ENCODE measurements at places on chromosomes 7 and 10.

DNA sequence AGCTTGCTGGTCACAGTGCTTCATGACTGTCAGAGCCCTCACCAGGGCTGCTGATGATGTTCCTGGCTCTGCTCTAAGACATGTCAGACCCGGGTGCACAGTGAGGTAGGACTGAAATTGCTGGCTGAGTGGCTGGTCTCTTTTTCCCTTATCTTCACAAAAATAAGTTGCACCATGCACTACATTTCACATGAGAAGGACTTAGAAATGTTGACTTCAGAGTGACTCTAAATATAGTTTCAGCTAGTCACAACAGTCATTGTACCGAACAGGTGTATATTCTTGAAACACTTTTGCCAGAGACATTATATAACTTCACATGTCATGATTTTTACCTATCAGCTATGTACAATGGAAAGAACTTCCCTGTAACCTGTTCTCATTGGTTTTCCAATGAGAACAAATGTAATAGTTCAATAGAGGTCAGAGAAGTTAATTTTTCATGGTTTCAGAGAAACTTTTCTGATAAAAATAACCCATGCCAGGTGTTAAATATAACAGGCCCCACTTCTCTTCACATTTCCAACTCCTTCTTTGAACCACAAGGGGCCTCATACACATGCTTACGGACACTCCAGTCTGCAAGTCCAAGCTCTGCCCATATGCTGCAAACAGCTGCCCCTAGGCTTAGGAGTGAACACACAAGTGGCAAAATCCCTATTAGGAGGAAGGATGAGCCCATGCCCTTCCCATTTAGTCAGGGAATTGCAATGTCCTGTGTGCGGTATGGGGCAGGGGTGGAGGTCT lies 115.6 kb downstream of the CDK6 start:
- DNase-seq, result no peak

- no peak for DNase-seq
Observed at GRCh38 chr7:42964849-42965805, 33.0 kb downstream of the MRPL32 start.

GRCh38 chr7:2025188-2025587 lies 207.6 kb downstream of the MAD1L1 start:
- no peak for DNase-seq

DNA sequence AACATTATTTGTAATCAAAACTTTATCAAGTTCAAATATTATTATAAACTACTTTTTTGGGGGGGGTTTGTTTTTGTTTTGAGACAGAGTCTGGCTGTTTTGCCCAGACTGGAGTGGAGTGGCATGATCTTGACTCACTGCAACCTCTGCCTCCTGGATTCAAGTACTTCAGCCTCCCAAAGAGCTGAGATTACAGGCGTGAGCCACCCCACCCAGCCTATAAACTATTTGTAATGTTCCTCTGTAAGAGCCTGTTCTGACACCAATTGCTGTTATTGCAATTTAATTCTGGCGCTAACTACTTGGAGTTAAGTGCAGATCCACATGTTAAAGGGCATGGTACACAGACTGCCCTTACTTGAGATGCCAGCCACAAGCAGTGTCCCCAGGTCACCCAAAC lies 478.1 kb upstream of the NRP1 start:
- DNase-seq, result no peak

GRCh38 chr7:64314566-64314965 lies 805 bp downstream of the ZNF736 start:
- no peak for DNase-seq

- no peak for DNase-seq
Observed at GRCh38 chr7:17307558-17307957, 9.1 kb downstream of the AHR start.

DNA sequence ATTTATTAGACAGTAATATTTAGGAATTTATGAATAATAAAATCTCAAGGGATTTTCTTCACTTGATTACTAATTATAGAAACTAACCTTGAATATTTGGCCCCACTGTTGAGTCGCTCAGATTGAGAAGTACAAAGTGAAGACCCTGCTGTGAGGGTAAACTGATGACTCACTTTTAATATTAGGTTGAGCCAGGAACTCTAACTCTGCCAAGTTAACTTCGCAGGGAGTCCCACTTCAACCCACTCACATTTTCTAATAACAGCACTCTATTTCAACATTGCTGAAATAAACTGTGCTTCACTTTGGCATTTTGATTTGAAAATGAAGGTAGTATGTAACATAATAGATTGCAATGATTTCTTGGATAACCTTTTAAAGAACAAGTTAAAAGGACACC lies 200.7 kb downstream of the POLR1F start:
- DNase-seq, result no peak

- no peak for DNase-seq
Observed at GRCh38 chr10:4835494-4835918, 9.5 kb downstream of the AKR1E2 start.

DNA sequence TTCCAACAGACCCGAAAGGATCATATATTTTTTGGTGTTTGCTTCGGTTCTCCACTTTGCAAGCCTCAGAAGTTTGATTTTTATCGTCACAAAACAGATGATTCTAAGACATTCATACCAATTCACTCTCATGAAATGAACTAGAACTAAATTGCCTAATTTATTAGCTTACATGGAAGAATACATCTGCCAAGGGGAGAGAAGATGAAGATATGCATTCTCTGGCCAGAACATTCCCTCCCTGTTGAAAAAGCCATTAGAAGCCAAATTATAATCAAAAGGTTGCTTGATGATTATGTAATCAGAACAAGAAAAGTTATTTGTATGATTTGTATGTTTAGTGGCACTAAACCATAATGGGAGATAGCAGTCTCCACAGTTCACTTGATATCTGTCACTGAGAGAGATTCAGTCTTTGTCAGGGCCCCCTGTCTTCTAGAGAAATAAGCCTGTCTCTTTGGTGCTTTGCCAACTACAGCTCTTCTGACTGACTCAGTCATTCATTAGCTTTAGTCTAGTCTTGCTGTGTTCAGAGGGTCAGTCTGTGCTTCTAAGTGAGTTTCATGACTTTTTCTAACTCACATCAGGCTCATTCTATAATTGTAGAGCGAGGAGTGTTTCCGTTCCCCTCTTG lies 95.3 kb upstream of the GNAI1 start:
- no peak for DNase-seq

DNA sequence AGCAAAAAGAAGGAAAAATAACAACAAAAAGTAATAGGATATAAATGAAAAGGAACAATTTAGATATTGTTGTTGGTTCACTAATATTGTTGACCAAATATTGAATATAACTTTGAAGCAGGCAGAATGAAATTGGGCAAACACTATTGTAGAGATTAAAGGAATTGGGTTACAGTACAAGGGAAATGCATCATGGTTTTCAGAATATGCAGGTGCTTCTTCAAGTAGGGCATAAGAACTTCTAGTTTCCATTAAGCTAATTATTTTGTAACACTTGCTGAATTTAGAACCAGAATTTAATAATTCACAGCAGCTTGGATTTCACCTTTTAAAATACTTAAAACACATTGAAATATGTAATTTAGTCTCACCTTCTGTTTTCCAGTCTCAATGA lies 36.5 kb downstream of the RPA3 start:
- DNase-seq, result no peak

DNA sequence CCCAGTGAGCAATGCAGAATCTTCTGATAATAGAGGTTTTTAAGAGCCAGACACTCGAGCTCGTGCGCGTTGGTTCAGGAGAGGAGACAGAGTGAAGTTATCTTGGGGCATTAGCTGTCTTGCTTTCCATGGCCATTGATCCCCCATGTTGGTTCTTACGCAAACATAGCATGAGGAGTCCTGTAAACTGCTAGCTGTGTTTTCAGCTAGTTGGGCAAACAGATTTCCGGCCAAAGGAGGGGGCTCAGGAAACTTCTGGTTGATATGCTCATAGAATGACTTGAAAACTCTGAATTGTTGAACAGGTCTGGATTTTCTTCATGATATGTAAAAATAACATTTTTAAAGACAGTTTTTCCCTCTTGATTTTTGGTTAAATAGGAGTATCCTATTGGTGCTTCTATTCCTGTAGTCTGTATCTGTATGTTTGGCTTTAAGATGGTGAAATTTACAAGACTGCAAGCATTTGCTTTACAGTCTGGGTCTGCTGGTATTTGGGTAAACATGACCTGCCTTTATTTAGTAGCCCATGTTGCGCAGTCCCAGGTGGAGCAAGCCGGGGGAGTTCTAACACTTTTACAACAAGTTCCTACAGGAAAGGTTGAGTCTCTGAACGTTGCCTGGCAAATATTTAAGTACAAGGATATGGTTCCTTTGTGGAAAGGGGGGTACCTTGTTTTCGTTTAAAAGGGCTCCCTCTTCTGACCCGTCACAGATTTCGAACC lies 218.4 kb upstream of the KCND2 start:
- DNase-seq, result no peak

GRCh38 chr7:65809259-65809981 lies 63.5 kb upstream of the VKORC1L1 start:
- no peak for DNase-seq

GRCh38 chr10:53886325-53887300 lies 914.4 kb downstream of the PCDH15 start:
- no peak for DNase-seq

DNA sequence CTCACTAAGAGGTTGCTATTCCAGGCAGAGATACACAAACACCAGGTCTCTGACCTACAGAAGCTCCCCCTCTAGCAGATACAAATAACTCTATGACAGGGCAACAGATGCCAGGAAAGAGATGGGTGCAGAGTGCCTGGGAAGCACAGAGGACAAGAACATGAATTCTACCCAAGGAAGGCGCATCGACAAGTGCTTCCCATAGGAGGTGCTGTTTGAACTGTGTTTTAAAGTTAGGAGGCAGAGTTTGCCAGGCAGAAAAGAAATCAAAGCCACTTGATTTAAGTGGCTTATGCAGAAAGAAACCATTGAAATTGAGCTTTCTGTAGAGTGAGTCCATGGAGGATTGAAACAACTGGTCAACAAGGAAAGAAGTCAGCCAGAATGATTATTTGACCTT lies 35.3 kb upstream of the EGR2 start:
- peak; percentile 13 for DNase-seq
